ENCODE measurements at places on chromosomes 3 and 15.

DNA sequence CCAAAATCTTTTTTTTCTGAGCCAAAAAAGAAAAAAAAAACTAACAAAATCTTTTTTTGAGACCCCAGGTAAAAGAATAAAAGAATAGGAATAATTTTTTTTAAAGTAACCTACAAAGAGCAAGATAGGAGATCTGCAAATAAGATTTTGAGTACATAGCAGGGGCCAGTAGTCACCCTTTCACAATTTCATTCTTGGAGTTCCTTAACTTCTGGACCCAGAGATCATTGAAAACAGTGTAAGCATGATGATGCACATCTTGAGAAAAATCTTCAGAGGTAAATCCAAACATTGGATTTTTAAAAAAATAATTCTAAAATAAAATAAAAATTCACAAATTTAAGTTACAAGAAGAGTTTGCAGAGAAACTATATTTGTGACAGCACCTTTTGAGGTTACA is 18.8 kb downstream of the TFRC start:
- no peak for DNase-seq

- no peak for DNase-seq
These were observed 815 bp upstream of the ZNF280D start for GRCh38 chr15:56734013-56734635.

- DNase-seq, result no peak
These were observed 42.0 kb downstream of the SRP14 start for GRCh38 chr15:39997031-39997430.

GRCh38 chr3:168870892-168871291 is 775.2 kb upstream of the GOLIM4 start:
- no peak for DNase-seq

DNA sequence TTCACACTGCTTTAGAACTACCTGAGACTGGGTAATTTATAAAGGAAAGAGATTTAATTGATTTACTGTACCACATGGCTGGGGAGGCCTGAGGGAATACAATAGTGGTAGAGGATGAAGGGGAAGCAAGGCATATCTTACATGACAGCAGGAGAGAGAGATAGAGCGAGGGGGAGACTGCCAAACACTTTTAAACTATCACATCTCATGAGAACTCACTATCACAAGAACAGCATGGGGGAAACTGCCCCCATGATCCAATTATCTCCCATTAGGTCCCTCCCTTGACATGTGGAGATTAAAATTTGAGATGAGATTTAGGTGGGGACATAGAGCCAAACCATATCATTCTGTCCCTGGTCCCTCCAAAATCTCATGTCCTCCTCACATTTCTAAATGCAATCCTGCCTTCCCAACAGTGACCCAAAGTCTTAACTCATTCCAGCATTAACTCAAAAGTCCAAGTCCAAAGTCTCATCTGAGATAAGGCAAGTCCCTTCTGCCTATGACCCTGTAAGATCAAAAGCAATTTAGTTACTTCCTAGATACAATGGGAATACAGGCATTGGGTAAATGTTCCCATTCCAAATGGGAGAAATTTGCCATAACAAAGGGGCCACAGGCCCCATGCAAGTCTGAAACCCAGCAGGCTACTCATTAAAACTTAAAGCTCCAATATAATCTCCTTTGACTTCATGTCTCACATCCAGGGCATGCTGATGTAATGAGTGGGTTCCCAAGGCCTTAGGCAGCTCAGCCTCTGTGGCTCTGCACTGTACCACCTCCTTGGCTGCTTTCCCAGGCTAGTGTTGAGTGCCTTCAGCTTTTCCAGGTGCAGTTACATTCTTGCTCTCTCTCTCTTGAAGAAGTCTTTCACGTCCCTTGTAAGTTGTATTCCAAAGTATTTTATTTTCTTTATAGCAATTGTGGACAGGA is 481.7 kb upstream of the TGFBR2 start:
- no peak for DNase-seq

- no peak for DNase-seq
These were observed 4.9 kb downstream of the BBS4 start for GRCh38 chr15:72690938-72691337.

GRCh38 chr3:35733341-35733740 is 94.0 kb downstream of the ARPP21 start:
- DNase-seq, result no peak

DNA sequence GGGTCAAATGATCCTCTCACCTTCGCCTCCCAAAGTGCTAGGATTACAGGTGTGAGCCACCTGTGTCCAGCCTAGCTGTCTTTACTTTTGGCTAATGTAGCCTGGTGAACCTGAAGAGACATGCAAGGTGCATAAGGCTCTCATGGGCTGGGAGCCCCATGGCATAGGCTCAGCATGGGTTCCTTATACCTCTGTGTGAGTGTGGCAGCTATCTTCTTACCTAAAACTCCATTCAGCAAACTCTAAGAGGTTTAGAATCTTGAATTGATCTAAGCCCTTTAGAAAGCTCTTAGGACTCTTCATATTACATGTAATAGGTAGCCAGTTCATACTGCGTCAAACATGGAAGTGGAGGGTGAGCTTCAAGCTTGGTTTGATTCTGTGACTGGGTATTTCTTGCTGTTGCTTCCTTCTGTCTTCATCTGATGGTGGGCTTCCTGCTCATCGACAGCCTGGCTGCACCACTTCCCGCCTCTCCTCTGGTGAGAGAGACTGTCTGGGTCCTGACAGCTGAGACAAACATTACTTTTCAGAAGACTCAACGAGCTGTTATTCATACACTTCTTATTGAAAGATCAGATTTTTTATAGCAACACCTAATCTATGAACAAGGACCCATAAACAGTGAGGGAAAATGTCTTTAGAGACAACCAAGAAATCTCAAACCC is 19.2 kb upstream of the TKT start:
- no peak for DNase-seq

DNA sequence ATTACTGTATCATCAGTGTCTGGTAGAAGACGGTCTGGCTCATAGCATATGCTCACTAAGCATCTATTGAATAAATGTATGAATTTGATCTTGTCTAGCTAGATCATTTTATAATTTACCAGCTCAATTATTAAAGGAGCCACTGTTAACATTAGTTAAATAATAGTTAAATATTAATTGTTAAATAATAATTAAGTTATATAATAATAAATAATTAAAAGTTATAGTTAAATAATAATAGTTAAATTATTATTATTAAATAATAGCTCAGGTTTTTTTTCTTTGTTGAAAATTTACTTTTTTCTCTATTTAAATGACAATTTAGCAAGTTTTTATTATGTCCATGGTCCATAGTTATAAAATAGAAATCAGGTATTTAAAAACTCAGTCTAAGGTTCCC is 274.4 kb downstream of the OXSM start:
- DNase-seq, result no peak

DNA sequence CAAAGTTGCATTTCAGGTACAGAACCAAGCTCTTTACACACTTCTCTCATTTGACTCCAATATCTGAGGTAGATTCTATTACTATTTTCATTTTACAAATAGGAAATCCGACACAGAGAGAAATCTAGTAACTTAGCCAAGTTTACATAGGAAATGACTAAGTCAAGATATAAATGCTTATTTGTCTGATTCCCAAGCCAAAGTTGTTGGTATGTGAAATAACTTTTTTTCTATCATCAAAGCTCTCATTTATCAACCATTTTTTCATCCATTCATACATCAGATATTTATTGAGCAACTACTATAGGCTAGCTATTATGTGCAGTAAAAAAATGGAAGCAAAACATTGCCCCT is 89.2 kb upstream of the MITF start:
- DNase-seq, result no peak

DNA sequence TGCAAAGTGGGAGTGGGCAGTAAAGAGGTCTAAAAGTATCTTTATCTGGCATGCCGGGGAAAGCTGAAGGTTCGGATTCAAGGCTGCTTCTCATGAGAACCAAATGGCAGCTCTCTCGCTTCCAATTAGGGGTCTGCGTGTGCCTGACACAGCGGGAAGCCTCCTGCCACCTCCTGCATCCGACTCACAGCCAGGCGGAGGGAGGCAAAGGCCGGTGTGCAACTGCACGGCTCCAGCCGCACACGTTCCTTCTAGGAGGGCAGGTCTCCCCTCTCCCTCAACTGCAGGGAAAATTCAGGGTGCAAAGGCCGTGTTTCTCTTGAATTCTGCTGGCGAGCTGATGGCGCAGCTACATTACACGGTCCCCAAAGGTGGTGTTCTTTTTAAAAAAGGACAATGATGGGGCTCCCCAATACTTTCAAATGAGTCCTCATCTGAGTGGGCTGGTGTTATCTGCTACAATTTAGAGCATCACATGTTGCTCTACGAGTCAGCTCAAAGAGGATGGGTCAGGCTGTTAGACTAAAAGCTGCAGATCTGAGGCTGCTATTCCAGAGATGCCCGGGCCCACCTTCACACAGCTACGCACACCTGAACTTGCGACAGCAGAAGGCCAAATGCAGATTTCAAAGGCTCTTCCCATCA is 226.6 kb downstream of the ADAMTS17 start:
- no peak for DNase-seq

- DNase-seq, result no peak
These were observed 8.1 kb upstream of the CSK start for GRCh38 chr15:74773731-74774252.

- no peak for DNase-seq
These were observed 14.2 kb upstream of the CAND2 start for GRCh38 chr3:12782172-12782815.

DNA sequence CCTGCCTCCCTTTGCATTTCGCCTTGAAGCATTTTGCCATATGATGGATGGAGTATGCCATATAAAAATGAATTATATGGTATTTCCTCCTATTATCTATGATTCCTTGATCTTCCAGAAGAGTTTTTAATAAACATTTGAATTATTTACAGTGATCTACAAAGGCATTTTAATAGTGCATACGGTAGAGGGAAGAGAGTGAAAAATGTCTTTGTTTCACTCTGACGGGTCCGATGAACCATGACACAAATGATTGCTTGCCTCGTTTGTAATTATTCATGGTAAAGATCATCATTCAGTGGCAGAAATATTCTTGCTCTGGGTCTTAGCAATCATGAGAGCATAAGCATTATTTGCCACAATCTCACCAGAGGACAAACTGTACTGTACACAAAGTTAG is 1010.9 kb downstream of the NTRK3 start:
- DNase-seq, result no peak

DNA sequence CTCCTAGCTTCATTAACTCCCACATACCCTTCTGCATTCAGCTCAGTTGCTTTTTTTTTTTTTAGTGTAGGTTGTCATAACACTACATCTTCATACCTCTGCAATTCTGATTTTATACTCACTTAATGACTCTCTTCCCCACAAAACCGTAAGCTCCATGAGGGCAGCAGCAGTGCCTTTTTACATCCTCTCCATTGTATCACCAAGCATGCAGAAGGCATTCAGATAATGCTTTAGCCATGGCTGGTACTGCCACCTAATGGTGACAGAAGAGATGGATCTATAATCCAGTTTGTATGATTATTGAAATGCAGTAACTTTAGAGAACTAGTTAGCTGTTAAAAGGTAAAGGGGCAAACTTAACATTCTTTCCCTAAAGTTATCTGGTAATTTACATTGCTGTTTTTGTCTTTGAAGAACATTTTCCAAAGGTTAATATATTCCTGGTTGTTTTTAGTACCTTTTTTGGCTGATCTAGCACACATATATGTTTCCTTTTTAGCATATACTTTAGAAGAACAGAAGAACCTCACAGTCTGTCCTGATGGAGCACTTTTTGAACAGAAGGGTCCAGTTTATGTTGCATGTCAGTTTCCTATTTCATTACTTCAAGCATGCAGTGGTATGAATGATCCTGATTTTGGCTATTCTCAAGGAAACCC is 36.8 kb downstream of the ATP1B3 start:
- no peak for DNase-seq

DNA sequence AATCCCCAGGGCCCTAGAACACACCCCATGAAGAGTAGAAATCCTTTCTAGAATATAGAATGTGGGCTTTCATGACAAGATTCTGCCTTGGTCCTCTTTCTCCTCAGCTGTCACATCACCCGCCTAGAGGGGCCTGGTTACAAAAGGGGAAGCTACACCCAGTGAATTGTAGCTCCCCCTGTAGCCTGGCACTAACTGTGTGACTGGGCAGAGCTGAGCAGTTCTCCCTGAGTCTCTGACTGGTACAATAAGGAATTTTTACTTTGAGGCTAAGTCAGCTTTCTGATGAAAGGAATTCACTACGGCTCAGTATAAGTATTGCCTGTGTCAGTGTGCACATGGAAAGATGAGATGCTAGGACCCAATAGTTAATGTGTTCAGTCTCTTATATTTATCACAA is 28.7 kb upstream of the ZNF148 start:
- no peak for DNase-seq

DNA sequence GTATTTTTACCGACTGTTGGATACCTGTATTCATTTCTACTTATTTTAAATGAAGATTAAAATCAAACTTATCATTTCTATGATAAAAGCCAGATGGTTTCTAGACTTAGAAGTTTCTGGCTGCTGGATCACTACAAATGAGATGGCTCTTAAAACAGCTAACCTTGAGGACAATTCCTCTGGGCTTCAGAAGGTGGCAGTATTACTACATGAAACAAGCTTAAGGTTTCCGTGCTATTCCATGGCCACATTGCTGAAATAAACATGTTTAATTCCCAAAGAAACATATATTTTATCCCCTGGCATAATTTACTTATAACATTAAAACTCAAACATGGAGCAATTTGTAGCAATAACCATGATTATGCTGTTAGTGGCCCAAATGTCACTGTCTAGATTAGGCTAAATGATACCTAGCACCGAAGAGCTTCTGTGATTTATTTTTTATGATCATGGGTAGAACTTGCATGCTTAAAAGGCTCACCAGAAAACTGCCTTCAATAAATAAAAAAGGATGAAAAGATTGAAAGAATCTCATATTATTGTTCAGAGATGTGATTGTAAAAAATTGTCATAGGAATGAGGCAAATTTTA is 204.0 kb upstream of the NANOGP8 start:
- DNase-seq, result no peak

DNA sequence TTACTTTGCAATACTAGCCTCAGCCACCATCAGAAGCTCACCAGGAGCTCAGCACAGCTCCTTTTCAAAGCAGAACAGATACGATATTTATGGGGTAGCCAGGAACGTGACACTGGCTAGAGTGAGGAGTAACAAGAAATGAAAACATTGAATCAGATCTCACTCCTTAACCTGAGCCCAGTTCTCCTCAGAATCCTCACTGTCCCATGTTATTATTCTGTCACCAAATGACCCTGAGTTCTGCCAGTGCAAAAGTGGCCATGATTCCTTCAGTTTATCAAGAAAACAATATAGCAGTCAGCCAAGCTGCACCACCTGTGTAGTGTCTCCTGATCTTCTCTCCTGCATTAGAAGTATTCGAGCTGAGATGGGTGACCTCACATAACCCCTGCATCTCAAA is 956.7 kb downstream of the TUSC7 start:
- no peak for DNase-seq

DNA sequence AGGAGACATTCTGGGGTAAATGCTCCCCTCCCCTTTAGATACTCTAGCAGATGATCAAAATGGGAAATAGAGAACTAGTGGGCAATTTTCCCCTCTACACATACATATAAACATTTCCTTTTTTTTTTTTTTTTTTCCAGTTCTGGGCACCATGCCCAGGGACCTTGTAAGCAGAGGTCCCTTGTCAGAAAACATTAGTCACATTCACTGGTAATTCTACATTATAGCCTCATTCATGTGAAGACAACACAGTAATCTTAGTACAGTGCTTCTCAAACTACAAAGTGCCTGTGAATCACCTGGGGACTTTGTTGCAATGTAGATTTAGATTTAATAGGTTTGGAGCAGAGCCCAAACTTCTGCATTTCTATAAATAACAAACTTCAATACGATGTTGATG is 60.1 kb upstream of the ACTC1 start:
- DNase-seq, result no peak

Data from stimulated activated CD8-positive, alpha-beta memory T cell treated with anti-CD3 and anti-CD28 coated beads, Interleukin-4, amount 100 ng/mL, for 4 hours (primary cell).